ENCODE measurements at places on chromosomes 3 and 15.

DNA sequence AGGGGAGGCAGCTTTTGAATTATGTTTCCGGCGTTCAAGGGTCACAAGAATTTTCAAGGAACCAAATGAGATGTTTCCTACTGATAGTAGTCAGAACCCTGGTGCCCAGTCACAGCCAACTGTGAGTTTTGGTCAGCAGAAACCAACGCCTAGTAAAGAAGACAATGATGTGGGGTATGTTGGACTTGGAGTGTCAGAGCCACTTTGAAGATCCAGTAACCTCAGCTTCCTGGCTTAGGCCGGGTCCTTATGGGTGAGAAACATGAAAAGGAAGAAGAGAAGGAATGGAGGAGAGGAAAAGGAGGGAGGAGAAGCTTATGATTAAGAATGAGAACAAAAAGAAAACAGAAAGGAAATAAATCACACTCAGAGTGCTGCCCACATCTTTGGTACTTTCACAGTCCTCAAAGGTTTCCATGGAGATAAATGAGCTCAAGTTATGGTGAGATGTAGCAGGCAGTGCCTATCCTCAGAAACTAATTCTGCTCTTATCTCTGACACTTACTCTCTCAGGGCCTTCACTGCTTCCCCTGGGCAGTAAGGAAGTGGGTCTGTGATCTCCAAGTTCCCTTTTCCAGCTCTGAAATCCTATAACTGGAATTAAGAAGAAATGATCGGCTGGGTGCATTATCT, 2.0 kb upstream of the MCF2L2 start:
- DNase-seq = no peak

- DNase-seq = no peak
Measured at GRCh38 chr3:136586580-136586979, 165.6 kb downstream of the STAG1 start.

- DNase-seq = no peak
Measured at GRCh38 chr3:13278783-13279531, 141.2 kb downstream of the NUP210 start.

DNA sequence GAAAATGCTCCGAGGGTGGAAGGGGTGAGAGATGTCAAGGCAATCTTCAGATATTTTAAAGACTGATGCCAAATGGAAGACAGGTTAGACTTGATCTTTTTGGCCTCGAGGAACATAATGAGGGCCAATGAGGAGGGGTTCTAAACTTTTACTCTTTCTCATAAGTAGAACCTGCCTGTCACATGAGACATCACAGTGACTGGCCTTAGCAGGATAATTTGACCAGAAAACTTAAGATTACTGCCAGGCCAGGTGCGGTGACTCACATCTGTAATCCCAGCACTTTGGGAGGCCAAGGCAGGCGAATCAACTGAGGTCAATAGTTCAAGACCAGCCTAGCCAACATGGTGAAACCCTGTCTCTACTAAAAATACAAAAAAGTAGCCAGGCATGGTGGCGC, 12.2 kb downstream of the TM4SF4 start:
- DNase-seq = no peak

DNA sequence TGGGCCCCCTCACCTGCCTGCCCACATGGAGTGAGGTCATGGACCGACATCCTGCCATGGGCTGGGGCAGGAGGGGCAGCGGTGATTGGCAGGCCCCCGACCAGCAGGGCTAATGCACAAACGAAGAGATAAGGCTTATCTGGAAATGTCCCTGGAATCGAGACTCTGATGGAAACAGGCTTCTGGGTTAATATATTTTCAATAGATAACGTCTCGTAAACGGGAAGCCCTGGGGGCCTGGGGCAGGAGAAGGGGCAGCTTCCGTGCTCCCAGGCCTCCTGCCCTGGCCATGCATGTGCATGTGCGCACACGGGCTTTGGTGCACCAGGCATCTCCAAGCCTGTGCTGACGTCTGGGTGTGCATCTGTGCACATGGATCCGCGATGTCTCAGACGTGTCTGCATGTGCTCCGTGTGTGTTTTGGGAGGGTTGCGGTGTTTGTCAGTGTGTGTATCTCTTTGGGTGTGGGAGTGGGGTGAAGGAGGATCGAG, 55.1 kb downstream of the DNAJB8 start:
- DNase-seq = no peak

GRCh38 chr3:150913133-150913922, 8.1 kb upstream of the MINDY4B start:
- no peak for DNase-seq

DNA sequence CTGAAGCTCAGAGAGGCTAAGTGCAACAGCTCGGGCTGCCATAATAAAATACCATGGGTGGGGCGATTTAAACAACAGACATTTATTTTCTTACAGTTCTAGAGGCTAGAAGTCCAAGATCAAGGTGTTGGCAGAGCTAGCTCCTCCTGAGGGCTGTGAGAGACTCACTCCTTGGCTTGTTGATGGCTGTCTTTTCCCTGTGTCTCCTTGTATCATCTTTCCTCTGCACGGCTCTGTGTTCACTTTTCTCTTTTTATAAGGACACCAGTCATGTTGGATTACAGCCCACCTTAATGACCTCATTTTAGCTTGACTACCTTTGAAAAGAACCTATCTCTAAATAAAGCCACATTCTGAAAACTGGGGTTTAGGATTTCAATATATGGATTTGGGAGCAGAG, 129.7 kb downstream of the RPL22L1 start:
- DNase-seq = no peak

DNA sequence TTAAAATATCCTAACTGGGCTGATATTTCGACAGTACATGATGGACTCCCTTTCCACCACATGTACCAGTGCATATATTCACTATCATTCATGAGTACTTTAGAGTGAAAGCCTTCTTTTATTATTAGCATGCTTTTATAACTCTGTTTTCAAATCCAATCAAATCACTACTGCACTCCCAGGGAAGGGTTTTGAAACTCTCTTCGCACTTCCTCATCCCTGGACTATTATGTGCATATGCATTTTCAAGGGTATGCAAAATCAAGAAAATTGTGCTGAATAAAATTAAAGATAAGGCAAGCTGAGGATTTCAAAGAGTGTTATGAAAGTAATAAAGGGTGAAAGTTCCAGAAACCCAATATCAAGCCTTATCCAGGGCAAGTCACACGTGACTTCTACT, 411.4 kb upstream of the PDZRN3 start:
- no peak for DNase-seq

- DNase-seq = no peak
Measured at GRCh38 chr15:77608774-77609173, 23.9 kb downstream of the LINGO1 start.

GRCh38 chr3:129672412-129672811, 65.9 kb upstream of the PLXND1 start:
- no peak for DNase-seq

DNA sequence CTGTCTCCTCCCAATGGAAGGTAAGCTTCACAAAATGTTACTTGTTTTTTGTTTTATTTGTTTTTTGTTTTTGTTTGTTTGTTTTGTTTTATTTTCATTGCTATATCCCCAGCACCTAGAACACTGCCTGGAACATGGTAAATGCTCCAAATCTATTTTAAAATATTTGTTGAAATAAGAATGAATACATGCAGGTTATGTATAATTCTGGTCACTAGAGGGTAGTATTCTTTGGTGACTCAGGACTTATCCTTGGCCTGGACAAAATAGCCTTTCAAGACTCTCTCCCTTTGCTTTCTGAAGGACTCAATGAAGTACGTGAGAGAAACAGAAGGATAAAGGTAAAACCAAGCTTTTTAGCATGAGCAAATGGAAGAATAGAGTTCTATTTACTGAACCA, 46.9 kb upstream of the PPP2R3A start:
- DNase-seq = no peak

GRCh38 chr3:137264071-137264820, 306.5 kb downstream of the IL20RB start:
- no peak for DNase-seq

- no peak for DNase-seq
Measured at GRCh38 chr15:80367661-80368060, 36.5 kb upstream of the ARNT2 start.

- no peak for DNase-seq
Measured at GRCh38 chr3:126955004-126955790, 27.7 kb upstream of the PLXNA1 start.

- no peak for DNase-seq
Measured at GRCh38 chr15:47718497-47719437, 1.5 kb downstream of the SEMA6D start.

DNA sequence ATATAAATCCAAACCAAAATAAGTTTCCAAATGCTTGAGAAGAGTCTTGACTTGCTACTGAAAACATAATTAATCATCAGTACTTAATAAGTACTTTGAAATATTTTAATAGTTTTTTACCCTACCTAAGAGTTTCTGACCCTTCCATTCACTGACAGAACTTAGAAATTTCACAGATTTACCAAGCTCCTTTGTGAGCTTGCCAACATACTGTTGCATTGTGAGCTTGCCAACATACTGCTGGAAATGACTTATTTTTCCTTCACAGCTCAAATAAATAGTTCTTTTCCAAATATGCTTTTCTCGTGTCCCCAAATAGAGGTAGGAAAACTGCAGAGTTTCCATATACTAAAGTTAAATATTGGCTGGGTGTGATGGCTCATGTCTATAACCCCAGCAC, 9.6 kb upstream of the AADAC start:
- no peak for DNase-seq

GRCh38 chr3:41001556-41001955, 197.7 kb upstream of the CTNNB1 start:
- no peak for DNase-seq

DNA sequence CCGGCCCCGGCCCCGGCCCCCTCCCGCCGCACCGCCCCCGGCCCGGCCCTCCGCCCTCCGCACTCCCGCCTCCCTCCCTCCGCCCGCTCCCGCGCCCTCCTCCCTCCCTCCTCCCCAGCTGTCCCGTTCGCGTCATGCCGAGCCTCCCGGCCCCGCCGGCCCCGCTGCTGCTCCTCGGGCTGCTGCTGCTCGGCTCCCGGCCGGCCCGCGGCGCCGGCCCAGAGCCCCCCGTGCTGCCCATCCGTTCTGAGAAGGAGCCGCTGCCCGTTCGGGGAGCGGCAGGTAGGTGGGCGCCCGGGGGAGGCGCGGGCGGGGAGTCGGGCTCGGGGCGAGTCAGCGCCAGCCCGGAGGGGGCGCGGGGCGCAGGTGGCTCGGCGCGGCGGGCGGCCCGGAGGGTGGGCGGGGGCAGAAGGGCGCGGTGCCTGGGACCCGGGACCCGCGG, 352 bp downstream of the CHRD start:
- DNase-seq = no peak

DNA sequence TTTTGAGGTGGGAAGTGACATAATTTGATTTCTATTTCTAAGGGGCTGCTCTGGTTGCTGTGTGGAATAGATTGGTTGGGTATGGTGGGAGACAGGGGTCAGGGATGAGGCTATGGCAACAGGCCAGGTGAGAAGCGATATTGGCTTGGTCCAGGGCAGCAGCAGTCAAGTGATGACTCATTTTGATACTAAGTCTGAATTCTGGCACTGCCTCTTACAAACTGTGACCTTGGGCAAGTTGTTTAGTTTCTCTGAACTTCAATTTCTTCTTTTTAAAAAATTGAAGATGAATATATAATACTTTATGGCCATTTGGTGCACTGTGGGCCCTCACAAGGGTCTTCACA, 40.4 kb upstream of the CLSTN2 start:
- DNase-seq = no peak

DNA sequence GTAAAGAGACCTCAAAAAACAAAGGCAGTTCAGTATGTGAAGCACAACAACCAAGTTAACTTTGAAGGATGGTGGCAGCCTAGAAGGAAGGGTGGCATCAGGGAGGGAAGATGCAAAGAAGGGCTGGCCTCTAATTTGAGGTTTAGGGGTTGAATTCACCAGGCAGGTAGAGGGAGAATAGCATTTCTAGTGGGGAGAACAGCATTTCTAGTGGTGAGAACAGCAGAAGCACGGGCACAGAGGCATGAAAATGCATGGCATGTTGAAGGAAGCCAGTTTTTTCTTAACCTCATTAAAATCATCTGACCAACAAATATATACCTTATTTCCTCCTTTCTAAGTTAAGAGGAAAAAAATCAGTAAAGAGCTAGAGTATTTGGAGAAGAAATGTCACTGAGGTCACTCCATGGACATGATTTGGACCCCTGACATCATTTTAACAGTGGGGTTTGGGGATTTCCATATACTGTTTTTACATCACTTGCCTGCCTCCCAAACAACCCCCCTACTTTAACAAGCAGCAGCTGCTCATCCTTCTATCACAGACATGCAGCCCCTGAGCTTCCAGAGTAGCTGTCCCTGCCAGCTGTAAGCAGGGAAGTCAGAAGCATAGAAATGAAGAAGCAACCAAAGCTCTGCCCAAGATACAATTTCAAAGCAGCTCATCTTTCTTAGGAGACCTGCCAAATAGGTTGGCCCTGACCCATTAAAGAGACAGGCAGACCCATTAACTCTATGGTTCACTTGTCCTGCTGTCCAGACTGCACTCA, 2.4 kb upstream of the POPDC2 start:
- DNase-seq = no peak

DNA sequence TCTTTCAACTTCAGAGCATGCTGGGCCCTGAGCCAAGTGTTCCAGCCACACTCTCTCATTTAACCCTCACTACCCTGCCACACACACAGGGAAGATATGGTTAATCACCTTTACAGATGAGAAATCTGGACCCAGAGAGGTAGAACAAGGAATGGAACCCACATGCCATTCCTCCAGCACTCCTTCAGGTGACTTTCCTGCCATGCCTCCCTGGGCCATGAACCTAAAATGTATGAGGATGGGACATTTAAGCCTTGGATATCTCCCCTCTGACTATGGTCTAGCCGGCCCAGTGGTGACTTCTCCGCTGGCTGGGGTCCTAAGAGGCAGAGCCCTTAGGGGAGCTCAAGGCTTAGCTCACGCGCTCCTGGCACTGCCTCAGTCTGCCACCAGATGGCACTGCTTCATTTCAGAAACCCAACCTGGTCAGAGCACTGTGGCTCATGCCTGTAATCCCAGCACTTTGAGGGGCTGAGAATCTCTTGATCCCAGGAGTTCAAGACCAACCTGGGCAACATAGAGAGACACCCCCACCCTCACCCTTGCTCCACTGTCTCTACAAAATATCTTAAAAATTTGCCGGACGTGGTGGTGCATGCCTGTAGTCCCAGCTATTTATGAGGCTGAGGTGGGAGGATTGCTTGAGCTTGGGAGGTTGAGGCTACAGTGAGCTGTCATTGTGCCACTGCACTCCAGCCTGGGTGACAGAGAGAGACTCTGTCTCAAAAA, 2.2 kb upstream of the DCAF1 start:
- DNase-seq = no peak

- DNase-seq = no peak
Measured at GRCh38 chr15:43127752-43128151, 5.6 kb upstream of the TMEM62 start.

- DNase-seq = no peak
Measured at GRCh38 chr3:132174500-132174899, 139.7 kb upstream of the CPNE4 start.

Measured in SIG-M5 (cell line).